NCI-H2081 (cell line): ENCODE measurements at places on chromosomes 1 and 21.

GRCh38 chr1:234696148-234696576 lies 86.2 kb upstream of the IRF2BP2 start:
- no peak for DNase-seq

- DNase-seq = no peak
Observed at GRCh38 chr1:110173466-110174105, 23.3 kb downstream of the SLC6A17 start.

DNA sequence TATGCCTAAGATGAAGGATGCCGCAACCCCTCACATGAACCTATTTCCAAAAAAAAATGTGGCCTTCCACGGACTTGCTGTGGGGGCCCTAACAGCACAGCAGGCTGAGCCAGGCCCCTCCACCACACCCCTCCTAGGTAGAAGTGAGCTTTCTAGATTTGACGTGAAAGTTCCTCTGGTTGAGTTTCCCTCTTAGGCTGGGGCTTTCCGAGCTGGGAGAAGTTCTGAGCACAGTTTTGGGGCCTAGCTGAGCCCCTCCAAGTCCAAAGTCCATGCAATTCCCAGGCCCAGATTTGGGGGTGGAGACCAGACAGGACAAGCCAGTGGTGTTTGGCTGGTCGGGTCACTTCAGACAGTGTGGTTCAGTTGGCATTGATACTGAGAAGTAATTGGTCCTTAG lies 13.8 kb upstream of the PHLDA3 start:
- no peak for DNase-seq

DNA sequence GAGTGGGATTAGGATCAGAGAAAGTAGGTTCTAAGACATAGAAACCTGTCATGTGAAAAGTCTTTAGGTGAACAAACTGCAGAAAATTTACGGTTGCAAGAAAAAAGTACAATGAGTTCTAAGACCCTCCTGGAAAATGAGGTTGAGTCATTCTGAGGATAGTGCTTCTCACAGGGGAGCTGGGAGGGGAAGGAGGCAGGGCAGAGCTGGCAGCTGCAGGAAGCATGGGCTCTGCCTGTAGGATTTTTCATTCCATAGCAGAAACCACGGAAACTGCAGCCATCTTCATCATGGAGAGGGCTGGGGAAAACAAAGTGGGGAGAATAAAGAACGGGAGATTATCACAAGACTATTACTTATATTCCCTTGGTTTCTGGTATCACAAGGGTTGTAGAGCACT lies 25.8 kb upstream of the THEM4 start:
- no peak for DNase-seq

GRCh38 chr1:27133991-27134390 lies 20.9 kb downstream of the SLC9A1 start:
- DNase-seq = no peak

GRCh38 chr21:44612029-44612486 lies at the start of gene KRTAP10-8:
TSS of gene KRTAP10-8 (plus strand) at chr21:44612079. CDS start at chr21:44612101, 22 bp downstream.
- DNase-seq = no peak
